Right forelimb (tissue), 1 donor: ENCODE measurements at places on chromosomes 2 and 18.

DNA sequence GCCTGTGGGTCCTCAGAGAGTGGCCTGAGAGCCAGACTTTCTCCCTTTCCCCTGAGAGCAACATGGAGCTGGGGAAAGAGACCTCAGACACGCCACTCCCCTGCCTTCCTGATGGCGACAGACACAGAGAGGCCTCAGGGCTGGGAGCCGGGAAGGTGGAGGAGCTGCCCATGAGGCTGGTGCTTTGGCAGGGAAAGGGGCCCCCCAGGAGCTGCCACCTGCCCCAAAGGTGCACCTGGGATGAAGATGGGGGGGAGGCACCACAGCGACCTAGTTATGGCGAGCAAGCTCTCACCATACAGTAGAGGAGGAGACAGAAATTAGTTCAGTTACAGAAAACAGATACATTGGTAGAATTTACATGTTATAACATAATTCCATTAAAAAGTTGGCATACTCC, 80.7 kb upstream of the PXDN start:
- DNase-seq = no peak

- no peak for DNase-seq
These were observed 41.6 kb downstream of the DHRS9 start for GRCh38 chr2:169110916-169111315.

- DNase-seq = peak; percentile 47
These were observed 568.3 kb downstream of the LRRTM4 start for GRCh38 chr2:76953733-76954347.

DNA sequence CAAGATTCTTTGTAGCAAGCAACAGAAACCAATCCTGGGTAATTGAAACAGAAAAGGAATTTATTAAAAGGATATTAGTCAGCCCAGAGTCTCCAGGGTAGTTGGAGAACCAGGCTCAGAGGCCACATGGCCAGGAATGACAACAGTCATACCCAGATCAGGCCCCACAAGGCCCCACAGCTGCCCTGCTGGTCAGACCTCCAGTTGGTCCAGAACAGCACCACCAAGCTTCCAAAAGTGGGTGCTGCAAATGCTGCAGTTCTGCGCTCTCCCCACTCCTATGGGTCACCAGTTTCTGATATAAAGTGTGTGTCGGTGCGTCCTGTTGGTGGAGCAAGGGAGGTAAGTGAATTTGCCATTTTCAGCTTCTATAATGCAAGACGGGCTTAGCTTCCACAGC, 29.9 kb downstream of the KLHL29 start:
- no peak for DNase-seq

GRCh38 chr2:17762451-17762850, 8.5 kb downstream of the GEN1 start:
- DNase-seq = no peak

DNA sequence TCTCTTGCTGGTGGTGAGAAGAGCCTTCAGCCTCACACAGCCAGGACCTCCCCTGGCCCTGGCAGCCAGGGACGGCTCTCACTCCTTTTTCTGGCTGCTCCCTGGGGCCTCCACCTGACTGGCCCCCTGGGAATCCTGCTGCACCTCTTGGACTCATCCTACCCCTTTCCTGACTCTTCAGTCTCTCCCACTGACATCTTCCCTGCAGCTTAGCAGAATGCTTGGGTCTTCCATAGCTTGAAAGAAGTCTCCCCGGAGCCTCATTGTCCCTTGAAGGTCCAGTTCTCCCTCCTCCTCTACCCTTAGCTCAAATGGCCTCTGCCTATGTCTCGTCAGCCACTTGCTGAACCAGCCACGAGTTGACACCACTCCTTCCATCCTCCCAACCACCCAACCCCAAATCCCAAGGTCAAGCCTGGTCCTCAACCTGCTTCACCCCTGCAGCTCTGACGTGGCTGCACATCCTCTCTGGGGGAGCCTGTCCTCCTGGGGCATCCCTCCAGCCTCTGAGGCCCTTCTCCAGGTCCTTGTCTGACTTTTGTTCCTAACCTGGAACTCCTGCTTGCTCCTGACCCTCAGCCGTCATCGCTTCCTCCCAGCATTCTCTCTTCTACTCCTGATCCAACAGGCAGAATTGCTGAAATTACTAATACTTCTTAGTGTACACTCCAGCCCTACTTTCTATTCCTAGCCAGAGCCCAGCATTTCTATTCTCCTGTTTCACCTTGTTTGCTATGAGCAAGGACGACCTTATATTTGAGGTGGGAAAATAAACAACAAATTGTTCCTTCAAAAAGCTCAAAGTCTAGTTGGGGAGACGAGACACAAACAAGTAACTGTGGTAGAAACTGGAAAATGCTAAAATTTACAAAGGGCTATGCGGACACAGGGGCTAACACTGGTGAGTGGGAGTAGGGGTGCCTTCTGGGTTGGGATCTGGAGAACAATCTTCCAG, 68.7 kb upstream of the MGAT4A start:
- no peak for DNase-seq

- DNase-seq = no peak
These were observed 96.7 kb downstream of the ZNF516 start for GRCh38 chr18:76398295-76398694.

GRCh38 chr2:49770919-49771318, 616.6 kb upstream of the FSHR start:
- DNase-seq = peak; percentile 48

DNA sequence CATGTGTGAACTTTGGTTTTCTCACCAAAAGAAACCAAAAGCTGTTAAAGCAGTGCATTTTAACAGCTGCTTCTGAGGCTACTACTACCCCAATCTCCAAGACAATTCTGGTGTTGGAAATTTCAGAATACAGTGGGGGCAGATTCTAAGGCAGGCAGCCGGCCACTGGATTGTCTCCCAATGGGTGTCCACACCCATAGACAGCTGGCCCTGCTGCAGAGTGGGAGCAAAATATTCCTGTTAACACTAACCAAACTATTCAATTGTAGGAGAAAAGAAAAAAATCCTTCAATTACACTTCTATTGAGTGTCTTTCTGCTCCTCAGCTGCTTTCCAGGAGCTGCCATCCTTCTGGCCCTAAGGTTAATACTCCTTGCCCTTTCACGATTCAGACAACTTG, 223.7 kb downstream of the ALK start:
- no peak for DNase-seq

- DNase-seq = no peak
These were observed 20.5 kb upstream of the GNAL start for GRCh38 chr18:11668441-11669169.

- no peak for DNase-seq
These were observed 43.2 kb upstream of the SESTD1 start for GRCh38 chr2:179307616-179308371.

- no peak for DNase-seq
These were observed 30.4 kb upstream of the FN1 start for GRCh38 chr2:215466097-215466909.

DNA sequence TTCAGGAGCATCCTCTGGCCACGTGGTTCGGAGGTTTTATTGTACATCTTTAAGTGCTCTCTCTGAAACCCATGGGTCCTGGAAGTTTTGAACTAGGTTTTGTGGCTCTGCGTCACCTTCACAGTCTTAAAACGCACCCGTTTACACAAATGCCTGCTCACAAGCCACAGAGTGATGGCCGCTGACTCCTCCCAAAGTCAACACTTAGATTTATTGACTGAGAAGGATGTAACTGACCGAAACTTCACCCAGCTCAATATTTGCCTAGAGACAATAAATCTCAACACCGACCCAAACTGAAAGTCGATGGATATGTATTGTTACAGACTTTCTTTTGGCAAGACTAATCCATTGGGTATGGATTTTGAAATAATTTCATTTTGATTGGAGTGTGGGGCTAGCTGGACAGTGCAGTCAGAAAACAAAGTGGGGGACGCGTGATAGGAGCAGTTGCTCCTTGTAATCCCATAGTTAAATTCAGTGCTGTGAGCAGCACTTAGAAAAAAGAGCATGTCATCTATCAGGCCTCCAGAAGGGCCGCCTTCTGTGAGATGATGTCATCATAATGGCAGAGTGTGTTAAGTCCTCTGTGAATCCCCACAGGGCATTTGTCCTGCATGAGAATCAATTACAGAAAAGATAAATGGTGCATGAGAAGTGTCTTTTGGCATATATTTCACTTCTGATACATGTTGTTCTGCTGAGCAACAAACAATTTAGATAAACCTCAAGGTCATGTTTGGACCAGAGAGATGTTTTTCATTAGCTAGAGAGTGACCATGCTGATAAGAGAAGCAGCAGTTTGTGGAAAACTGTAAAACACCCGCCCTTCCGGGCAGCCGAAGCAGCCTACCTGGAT, 183.7 kb downstream of the INO80D start:
- DNase-seq = no peak

DNA sequence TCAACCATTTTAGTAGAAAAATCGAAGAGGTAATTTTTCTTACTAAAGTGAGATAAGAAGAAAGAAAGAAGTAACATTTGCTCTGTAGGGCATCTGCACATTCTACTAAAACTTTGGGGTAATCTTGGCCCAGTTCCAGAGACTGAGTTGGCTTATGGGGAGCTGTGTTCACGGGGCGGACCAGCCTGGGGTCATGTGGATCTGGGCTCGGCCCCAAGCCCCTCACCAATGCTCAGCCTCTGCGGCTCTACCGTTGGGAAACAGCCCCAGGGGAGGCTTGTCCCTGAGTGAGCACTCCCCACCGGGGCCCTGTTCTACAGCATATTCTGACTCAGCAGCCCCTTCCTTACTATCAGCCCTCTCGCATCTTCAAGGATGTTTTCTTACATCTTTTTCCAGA, 132.3 kb downstream of the RTP5 start:
- DNase-seq = no peak

- DNase-seq = peak; percentile 54
These were observed 155.3 kb downstream of the UXS1 start for GRCh38 chr2:106038601-106039375.

GRCh38 chr2:118032169-118033013, 18.5 kb upstream of the CCDC93 start:
- DNase-seq = no peak

DNA sequence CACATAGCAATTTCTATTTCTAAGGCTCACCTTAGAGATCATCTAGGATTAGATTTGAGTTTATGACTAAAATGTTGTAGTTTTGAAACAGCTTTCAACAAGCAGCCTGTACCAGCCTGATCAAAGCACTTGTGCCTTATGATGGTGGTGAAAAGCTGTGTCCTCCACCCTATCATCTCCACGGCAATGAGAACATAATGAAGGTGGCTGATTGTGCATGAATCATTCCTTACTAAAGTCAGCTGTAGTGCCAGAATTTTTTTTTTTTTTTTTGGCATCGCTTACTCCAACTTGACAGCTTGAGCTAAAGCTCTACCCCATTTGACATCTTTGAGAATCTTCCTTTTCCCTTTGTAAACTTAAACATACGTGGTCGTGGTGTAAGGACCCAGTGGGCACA, 86.0 kb downstream of the DCC start:
- no peak for DNase-seq

- no peak for DNase-seq
These were observed 14.4 kb upstream of the EGR4 start for GRCh38 chr2:73307720-73308119.

GRCh38 chr2:134107402-134107801, 146.5 kb upstream of the MGAT5 start:
- no peak for DNase-seq

- DNase-seq = peak; percentile 70
These were observed 147.7 kb downstream of the KLHL29 start for GRCh38 chr2:23532391-23533337.

DNA sequence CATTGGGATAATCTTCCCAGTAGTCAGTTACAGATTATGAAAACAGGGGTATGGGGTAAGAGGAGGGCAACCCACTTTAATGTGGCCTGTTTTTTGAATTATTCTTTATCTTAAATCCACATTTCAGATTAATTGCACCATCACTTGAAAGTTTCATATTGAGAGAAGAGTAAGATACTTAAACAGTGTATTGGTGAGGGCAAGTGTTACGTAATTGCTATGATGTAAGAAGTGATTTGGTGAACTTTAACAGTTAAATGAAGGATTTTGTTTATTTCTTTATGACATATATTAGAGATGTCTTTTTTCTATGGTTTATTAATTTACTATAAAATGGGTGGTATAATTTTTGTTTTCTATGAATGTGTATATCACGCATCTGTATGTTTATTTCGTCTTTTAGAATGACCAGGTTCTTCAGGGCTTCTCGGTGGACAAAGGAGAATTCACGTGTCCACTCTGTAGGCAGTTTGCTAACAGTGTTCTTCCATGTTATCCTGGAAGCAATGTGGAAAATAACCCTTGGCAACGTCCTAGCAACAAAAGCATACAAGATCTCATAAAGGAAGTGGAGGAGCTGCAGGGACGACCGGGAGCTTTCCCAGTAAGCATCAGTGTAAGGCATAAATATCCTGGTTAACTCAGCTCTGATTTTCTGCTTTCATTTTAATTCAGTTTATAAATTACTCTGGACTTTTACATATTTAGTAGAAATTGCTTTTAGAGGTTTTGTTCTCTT, 171.2 kb upstream of the MYO3B start:
- no peak for DNase-seq

DNA sequence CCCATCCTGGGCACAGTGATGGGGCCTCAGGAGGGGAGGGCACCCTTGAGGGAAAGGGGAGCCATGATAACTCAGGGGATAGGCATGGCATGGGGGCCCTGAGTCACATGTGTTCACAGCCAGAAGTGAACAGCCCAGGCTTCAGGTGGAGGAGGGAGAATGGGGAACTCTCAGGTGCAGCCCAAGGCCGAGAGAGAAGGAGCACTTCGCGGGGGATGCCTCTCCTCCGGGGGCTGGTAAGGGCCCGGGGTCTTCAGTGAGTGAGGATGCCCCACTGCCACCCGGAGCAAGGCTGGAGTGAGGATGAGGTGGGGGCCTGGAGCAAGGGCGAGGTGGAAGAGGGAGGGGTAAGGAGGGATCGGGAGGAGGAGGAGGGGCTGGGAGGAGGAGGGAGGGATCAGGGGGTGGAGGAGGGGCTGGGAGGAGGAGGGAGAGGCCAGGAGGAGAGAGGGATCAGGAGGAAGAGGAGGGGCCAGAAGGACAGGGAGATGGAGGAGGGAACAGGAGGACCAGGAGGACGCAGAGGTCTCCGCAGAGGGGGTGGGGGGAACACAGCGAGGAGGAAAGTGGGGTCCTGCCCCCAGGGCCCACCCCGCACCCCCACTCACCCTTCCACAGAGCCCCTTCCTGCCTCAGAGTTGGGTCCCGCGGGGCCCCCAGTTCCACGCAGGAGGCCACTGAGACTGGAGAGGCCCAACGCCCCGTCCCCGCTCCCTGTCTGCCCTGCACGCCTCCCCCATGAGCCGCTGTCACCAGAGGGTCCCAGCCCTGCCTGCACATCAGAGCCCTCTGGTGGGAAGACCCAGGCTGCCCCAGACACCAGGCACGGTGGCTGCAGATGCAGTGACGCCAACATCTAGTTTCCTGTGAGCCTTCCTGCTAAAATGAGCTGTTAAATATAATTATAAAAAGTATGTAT, 42.8 kb downstream of the RAMP1 start:
- no peak for DNase-seq

DNA sequence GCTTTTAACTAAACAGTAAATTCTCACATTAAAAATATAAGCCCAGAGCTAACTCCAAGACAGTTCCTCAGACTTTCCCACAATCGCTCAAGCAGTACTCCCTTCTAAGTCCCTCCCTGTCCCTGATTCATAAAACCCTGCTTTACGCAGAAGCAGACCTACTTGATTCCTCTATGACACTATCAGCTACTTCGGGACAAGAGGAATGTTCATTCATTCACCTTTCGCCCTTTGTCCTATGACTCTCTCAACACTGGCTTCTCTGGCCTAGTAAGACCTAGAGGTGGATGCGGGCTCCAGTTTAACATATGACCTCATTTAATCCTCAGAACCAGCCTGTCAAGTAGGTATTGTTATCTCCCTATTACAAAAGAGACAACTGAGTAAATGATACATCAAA, 10.2 kb downstream of the LPIN2 start:
- no peak for DNase-seq
